SW 1271 (cell line): ENCODE measurements at places on chromosomes 3 and 15.

DNA sequence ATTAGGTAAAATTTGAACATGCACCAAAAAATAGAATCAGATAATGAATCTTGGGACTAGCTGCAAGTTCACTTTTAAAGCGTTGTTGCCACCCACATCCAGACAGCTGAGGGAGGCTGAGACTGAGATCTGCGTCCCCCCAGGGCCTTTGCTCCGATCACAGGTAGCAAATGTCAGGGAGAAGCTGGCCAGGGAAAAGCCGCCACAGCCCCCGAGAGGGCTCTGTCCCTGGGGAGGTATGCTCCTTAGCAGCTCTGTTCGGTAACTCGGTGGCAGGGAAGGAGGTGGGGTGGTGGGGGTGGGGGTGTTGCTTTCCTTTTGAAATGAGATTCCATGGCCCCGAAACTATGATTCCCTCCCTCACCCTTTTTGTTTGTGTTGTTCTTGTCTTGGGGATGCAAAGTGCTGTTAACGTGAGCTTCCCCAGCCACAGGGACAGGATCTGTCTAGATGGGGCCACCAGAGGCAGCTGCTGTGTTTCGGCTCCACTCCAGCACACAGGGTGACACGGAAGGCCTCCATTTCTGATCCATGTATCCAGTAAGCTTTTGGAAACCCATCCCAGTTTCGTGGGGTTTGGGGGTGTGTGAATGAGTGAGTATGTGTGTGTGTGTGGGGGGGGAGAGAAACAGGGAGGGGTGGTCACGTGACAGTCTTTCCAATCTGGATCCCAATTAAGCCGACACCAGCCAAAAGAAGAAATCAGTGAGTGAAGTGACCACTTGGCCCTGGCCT is 1.1 kb upstream of the MINAR1 start:
- DNase-seq = no peak

GRCh38 chr3:145035682-145036081 is 1064.1 kb downstream of the DIPK2A start:
- no peak for DNase-seq

DNA sequence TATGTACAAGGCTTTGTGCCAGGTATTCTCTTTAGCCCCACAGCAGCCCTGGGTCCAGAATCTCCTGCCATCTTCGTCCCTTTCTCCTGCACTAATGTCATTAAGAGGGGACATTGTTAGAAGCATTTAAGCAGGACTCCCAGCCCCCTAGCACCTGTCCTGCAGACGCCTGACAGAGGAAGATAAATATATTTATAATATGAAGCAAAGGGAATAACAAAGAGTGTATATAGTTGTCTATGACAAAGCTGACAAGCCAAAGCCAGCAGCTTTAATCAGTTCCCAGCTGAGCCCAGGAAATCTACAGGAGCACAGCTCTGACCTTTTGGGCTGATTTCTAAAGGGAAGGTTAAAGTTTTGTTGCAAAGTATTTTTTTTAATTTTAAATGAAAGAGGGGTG is 96.0 kb downstream of the MEGF11 start:
- DNase-seq = no peak

DNA sequence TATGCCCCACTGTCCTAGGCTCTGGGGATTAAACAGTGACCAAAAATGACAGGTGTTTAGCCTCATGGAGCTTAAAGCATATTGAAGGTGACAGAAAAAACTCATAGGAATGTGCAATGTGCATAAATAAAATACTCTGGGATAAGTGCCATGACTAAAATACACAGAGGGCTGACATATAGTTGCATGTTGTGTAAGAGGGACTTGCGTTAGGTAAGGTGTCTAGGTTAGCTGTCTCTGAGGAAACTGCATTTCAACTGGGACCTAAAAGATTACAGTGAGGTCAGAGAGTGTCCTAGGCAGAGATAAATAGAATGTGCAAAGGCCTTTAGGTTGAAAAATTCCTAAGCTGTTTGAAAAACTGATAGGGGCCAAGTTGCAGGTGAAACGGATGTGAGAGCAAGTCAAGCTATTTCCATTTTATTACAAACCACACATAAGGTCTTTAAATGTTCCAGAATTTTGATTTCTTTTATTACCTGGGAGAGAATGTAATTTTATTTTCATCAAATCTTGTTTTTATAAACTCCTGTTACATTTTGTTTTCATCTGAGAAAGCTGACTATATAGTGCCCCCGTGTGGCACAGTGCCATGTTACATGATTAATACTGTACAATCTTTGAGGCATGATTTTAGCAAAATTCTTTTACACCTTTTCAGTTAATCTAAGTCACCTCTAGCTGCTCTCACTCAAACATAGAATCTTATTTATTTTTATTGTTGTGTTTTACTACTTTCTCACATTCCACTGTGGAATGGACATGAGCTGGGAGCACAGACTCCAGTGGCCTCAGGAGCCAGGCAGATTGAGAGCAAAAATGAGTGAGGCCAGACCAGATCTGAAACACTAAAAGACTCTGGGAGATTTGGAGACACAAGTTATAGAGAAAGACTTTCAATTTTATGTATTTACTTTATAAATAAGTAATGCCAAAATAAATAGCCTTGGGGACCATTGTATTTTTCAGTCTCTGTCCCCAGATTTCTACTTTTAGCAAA is 259.6 kb upstream of the ZNF717 start:
- DNase-seq = peak; percentile 6

GRCh38 chr15:72192416-72192815 is 5.2 kb downstream of the GRAMD2A start:
- no peak for DNase-seq

DNA sequence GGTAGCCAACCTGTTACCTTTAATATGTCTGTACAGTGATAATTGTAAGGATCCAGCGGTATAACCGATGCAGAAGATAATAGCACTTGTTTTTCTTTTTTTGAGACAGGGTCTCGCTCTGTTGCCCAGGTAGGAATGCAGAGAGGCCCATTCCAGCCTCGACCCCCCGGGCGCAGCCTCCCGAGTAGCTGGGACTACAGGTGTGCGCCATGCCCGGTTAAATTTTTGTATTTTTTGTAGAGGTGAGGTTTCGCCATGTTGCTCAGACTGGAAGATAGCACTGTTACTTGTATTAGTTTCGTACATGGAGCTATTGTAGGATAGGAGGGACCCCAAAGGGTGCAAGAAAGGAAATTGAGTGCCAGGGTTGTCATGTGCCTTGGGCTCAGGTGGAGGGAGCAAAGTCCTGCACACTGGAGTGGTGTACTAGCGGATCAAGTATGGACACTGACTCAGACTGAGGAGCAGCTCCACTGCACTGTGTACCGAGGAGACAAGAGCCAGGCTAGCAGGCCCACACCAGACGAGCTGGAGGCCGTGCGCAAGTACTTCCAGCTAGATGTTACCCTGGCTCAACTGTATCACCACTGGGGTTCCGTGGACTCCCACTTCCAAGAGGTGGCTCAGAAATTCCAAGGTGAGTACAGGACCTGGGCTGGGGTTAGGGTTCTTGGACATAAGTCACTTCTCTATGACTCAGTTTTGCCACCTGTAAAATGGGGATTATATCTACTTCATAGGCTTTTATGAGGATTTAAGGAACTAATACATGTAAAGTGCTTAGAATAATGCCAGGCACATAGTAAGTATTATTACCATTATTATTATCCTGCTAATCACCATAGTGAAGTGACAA is 1.0 kb downstream of the OGG1 start:
- DNase-seq = peak; percentile 24

- DNase-seq = peak; percentile 25
Measured at GRCh38 chr3:119700269-119700919, 2.4 kb upstream of the CFAP91 start.

- peak; percentile 35 for DNase-seq
Measured at GRCh38 chr3:99862208-99862607, 44.5 kb downstream of the CMSS1 start.

- DNase-seq = no peak
Measured at GRCh38 chr15:41106947-41107346, 9.1 kb downstream of the INO80 start.

DNA sequence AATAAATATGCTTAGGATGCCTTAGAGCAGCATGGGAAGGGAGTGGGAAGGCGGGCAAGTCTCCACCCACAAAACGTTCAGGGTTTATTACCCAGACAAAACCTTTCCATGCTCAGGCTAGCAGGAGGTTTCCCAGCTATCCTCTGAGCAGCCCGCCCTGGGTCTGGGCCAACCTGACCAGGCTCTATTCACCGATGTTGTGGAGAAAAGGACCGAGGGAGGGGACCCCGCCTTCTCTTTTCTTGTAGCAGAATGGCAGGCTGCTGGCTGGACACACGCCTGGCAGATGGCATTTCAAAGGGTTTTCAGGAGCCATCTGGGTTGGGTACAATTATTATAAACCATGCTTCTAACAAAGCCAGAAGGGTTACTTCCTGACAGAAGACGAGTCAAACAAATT is 540.9 kb downstream of the MAGI1 start:
- DNase-seq = no peak

- DNase-seq = no peak
Measured at GRCh38 chr15:88177451-88177850, 79.1 kb downstream of the NTRK3 start.

DNA sequence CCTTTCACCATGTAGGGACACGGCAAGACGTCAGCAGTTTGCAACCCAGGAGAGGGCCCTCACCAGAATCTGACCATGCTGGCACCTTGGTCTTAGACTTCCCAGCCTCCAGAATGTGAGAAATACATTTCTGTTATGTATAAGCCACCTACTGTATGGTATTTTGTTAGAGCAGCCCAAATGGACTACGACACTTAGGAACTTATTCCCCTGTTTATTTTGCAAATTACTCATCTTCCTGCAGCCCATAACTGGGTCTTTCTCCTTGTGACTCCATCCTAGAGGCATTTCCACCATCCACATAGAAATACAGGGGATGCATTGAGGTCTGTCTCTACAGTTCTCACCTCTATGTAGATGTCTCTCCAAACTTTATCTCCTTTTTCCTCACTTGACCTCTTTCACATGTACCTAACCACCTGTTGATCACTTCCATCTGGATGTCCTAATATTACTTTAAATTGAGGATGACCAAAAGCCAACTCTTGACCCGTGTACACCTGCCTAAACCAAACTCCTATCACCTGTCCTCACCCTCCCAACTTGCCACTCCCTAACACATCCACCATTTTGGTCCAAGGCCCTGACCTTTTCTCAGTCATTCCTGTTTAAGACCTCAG is 406.0 kb upstream of the WNT5A start:
- no peak for DNase-seq

- DNase-seq = no peak
Measured at GRCh38 chr3:10340046-10340445, 19.1 kb upstream of the SEC13 start.

GRCh38 chr3:27888562-27888961 is 166.4 kb upstream of the EOMES start:
- DNase-seq = no peak

DNA sequence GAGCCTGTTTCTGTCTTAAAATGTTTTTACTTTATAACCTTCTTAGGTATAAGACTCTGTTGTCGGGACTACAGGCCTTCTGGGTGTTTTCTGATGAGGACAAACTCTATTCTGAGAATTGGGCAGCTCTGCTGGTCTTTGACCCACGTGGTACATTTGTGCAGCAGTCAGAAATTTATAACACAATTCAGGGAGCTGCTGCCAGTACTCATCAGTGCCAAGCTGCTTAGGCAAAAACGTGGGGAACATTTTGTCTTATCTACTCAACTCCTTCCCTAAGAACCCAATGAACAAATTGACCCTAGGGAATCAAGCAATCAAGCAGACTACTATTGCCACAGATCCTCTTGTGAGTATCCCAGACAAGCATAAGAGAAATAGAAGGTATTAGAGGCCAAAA is 180.7 kb upstream of the PDZRN3 start:
- DNase-seq = no peak

DNA sequence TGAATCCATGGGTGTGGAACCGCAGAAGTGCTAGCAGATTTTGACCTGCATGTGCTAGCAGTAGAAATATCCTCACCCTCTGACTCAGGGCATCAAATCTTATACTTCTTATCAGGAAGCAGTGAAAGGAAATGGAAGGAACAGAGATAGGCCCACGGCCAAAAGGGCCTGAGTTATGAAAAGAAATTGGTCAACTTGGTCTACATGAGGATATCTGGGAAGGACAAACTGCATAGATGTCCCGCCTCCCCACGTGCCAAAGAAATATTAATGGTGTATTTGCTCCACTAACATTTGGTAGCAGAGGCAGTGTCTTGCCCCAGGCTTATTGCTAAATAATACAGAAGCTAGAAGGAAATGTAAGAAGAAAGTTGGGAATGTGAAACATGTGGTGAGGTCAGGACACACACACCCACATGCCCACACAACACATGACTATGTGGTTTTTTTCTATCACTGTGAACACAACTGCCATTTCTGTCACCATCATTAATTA is 93.6 kb upstream of the COL8A1 start:
- peak; percentile 47 for DNase-seq

DNA sequence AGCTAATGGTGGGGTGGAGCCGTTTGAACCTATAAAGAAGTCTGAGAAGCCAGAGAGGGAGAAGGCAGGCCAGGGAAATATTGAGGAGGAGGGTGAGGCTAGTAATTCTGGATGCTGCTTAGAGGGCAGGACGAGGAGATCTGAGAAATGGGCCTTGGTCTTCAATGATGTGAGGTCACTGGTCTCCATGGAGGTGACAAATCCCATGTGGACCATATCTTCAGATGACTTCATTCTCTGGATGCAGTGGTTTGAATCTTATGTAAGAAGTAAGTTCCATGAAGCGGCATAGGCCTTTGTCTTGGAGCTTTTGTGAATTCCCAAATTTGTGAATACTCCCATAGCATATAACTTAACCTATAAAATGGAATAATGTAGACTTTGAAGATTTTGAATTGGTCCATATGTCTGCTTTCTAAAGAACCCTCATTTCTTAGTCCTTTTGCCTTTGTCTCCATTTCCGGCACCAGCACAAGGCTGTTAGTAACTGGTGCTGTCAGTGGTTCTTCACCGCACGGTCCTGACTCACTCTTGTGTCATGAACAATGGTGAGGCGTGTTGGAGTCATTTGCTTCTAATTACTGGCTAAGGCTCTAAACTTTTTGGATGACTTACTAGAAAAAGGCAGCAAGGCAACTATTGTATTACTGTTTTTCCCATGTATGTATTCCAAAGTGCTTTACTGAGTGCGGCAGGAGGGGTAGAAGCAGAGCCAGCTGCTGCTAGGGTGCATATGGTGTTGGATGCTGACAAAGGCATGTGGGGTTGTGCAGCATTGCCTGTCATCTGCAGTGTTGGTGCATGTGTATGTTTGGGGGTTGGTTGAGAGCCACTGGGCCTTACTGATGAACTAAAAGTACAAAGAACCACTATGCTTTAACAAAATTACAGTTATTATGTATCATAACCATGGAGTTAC is 279.3 kb upstream of the C2CD4B start:
- DNase-seq = peak; percentile 13

DNA sequence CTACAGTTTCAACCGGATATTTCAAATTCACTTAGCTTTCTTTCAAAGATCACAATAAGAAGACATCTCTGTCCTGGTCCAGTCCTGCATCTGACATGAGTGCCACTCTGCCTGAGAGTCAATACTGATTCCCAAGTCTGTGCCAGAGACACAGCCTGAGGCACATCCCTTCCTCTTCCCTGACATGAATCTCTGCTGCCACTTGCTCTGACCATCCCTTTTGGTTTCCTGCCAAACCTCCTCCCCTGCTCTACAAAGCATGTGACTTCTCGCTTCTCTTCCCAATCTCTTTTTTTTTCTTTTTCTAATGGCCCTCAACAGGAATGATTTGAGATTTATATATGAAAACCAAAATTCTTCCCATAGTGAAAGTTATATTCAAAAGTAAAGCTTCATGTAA is 117.9 kb downstream of the MECOM start:
- DNase-seq = no peak
